A549 treated with DMSO at 1 μM for 4 hours (cell line): ENCODE measurements at places on chromosomes 7 and 10. TPM values are rescaled to one million over a fixed set of nuclear protein-coding genes. Genes with fewer than 3 reads are reported as not detected.

Gene VDAC2
- 284 to 323 TPM (median 308 TPM) in 5 replicates for total RNA-seq

Gene LBX1
- total RNA-seq = not detected in 5 replicates

Gene CHAT
- not detected in 5 replicates for total RNA-seq

Gene PTPN20
- total RNA-seq = 4.1 to 4.9 TPM (median 4.7 TPM) in 5 replicates

Gene PRKAR2B
- total RNA-seq = 2.8 to 4.5 TPM (median 3.5 TPM) in 5 replicates

Gene TPST1
- 7.3 to 11.0 TPM (median 10.1 TPM) in 5 replicates for total RNA-seq
